Stimulated activated CD4-positive, alpha-beta T cell treated with anti-CD3 and anti-CD28 coated beads, Interleukin-4, amount 100 ng/mL, for 1 hour (primary cell): ENCODE measurements at places on chromosomes 3 and 15.
A peak's percentile ranks its signal among the peaks of the same experiment; 100 is the strongest.

GRCh38 chr3:49006408-49007067 lies 653 bp upstream of the WDR6 start:
- no peak for DNase-seq

DNA sequence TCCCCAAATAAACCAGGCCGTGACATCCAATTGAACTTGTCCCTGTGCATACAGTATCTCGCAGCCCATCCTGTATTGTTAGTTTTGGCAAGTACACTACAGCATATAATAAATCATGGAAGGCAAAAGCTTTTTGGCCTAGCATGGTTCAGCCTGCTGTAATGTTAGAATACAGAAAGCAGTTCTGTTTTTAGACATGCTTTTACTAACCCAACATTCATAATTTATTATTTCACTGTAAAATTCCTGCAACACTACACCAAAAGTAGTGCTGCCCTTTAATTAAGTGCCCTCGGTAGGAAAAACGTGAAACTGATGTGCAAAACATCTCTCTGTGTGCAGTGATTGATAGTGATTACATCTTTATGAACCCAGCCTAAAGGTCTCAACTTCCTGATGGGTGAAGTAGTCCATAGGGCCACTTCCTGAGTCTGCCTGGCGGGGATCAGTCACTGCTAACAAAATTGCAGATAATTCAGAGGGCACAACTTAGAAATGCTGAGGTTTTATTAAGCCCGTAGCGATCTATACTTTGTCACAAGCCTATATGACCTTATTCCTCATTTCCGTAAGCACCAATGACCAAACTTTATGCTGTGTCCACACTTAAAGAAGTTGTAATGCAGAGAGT lies 227.8 kb downstream of the CDIN1 start:
- no peak for DNase-seq

- DNase-seq, result no peak
Observed at GRCh38 chr3:34646911-34647460, 848.6 kb downstream of the PDCD6IP start.

DNA sequence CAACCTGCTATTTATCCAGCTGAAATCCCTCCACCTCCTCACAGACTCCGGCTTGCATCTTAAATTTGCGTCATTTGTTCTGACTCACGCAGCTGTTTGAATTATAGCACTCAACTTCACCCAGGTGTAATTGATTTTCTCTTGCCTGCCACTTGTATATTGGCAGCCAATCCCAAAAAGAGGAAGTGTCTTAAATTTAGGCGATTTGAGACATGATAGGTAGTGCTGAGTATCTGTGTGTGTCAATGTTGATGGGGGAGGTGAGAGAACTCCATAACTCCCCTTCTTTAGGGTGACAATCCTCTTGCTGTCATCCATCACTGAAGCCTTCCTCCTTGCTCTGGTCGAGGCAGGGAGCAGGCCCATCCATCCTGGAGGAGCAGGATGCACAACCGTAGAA lies 77.2 kb upstream of the TPRG1 start:
- DNase-seq, result no peak

DNA sequence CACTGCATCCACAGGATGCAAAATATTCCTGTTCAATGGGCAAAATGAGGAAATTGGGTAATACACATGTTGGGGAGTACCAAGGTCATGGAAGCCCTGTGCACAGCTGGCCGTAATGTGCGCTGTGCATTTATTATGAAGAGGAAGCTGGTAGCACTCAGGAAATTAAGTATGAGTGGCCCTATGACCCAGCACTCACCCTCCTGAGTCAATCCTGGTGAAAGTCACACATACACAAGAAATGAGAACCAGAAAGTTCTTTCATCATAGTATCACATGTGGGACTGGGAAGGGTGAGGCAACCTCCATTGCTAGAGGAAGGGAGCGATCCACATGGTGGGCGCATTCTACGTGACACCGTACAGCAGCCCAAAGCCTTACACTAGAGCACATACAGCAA lies 11.4 kb upstream of the PRR20G start:
- no peak for DNase-seq

GRCh38 chr15:25850154-25851111 lies 12.7 kb downstream of the ATP10A start:
- DNase-seq, result peak; percentile 70
